ENCODE measurements at places on chromosomes 4 and X.

- DNase-seq, result no peak
Observed at GRCh38 chr4:81257816-81258215, 42.8 kb upstream of the PRKG2 start.

- peak; percentile 53 for DNase-seq
Observed at GRCh38 chrX:136779346-136779781, 1.4 kb downstream of the ARHGEF6 start.

DNA sequence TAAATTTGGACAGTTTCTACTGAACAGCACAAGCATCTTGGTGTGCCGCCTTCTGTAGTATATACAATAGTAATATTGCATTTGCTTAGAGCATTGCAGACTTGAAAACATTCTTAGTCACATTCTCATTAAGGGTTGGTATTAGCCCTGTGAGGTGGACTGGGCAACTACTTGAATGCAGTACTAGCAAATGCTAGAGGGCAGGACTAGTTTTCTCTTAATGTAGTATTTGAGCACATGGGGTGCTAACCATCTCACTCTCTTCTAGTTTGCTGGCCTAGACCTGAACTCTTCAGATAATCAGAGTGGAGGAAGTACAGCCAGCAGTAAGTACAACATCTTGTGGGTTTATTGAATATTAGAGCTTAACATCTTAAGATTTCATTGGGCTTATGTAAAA is 3.2 kb downstream of the DDX3X start:
- no peak for DNase-seq

- DNase-seq, result no peak
Observed at GRCh38 chr4:7415927-7416686, 18.6 kb downstream of the PSAPL1 start.

- DNase-seq, result no peak
Observed at GRCh38 chr4:8772499-8773123, 99.0 kb downstream of the HMX1 start.

GRCh38 chr4:71288875-71289274 is 49.9 kb upstream of the SLC4A4 start:
- DNase-seq, result no peak

GRCh38 chrX:155148724-155149537 is 67.3 kb upstream of the VBP1 start:
- peak; percentile 47 for DNase-seq

DNA sequence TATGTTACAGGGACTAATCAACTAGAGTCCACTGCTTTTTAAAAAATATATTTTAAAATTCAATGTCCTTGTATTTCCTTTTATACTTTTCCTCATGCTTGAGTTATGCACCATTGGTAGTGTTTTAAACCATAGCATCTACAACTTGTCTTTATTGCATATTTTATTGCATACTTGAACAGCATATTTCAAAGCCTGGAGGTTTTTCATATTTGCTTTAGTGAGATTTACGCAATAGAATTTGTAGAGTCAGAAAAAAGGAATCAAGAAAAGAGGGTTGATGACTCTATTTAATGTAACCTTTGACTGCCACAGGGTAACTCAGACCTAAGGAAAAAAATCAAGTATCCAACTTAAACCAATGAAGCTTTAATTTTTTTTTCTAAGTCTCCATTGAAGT is 1165.7 kb upstream of the IGFBP7 start:
- no peak for DNase-seq

GRCh38 chr4:80012291-80012690 is 60.7 kb downstream of the ANTXR2 start:
- DNase-seq, result no peak

GRCh38 chr4:39495446-39496213 is 31.6 kb downstream of the UGDH start:
- no peak for DNase-seq

DNA sequence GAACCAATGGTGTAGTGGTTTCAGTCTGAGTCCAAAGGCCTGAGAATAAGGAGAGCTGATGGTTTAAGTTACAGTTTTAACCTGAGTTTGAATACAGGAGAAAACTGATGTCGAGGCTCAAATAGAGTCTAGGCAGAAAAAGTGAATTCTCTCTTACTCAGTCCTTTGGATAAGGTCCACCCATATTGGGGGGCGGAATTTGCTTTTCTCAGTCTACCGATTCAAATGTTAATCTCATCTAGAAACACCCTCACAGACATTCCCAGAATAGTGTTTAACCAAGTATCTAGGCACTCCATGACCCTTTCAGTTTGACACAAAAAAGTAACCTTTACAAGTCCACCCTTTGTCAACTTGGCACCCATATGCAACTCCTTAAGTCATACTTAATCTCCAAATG is 216.0 kb downstream of the GRID2 start:
- no peak for DNase-seq

- no peak for DNase-seq
Observed at GRCh38 chrX:119661486-119661885, 31.5 kb downstream of the SEPTIN6 start.

- no peak for DNase-seq
Observed at GRCh38 chrX:29496636-29497180, 718.7 kb upstream of the MAGEB2 start.

DNA sequence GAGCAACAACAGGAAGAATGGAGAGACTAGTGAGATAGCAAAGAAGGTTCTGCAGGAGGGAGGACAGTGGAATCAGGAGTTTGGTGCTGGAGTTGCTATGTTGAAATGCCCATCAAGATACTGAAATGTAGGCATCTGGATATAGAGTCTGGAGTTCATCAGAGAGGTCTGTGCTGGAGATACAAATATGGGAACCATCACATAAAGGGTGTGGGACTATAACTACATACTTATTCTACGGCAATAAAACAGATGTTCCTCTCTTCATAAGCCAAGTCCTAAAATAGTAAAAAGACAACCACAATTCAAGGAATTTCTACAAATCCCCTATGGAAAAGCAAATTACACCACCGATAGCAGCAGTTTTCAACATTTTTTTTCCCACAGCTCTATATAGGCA is 1.6 kb downstream of the MED14 start:
- no peak for DNase-seq

GRCh38 chr4:20026456-20026855 is 225.2 kb upstream of the SLIT2 start:
- DNase-seq, result no peak

GRCh38 chr4:58451707-58452106 is 1341.5 kb upstream of the IGFBP7 start:
- DNase-seq, result no peak

DNA sequence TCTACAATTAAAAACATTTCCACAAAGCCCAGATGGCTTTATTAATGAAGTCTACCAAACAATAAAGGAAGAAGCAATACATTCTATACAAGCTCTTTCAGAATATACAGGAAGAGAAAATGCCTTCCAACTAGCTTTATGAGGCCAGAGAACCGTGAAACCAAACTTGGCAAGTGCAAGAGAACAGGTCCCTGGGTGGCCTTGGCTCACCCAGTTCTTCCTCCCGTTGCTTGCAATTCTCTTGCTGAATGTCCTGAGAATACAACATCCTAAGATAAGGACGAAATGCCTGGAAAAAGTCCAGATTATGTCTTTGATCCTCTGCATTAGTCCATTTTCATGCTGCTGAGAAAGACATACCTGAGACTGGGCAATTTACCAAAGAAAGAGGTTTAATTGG is 204.9 kb downstream of the MAD2L1 start:
- DNase-seq, result no peak

GRCh38 chr4:2721586-2721985 is 34.5 kb downstream of the TNIP2 start:
- no peak for DNase-seq

- DNase-seq, result no peak
Observed at GRCh38 chr4:67787311-67787710, 33.1 kb upstream of the GNRHR start.

- no peak for DNase-seq
Observed at GRCh38 chr4:628821-629635, 3.7 kb downstream of the PDE6B start.

DNA sequence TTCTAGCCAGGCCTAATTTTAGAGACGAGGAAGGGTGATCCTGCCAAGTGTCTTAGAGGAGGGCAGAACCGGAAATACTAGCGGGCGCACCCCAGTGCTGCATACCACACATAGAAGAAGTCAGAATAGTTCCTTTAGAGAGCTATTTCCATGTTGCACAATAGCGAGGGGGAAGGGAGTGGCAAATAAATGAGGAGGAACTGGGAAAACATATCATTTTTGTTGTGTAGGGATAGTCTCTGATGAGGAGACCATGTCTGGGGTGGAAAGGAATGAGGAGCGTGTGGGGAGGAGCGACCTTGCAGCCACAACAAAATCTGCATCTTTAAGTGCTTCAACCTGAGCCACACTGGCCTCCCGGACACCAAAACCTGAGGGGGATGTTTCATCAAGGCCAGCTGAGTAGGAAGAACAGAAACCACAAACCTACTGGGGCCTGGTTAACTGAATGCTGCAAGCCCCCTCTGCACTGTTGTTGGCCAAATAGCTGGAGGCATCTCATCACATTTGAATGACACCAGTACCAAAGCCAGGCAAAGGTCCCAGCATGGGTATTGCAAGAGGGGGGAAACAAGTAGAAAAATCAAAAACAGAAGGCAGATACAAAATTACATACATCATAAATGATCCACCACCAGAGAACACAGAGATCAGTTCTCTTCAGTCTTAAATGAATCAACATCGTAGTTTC is 26.7 kb upstream of the C1QTNF7 start:
- peak; percentile 60 for DNase-seq

- peak; percentile 62 for DNase-seq
Observed at GRCh38 chrX:54808109-54808604, 612 bp downstream of the MAGED2 start.

GRCh38 chrX:47190445-47191269 is 3.0 kb upstream of the UBA1 start:
- DNase-seq, result peak; percentile 91

DNA sequence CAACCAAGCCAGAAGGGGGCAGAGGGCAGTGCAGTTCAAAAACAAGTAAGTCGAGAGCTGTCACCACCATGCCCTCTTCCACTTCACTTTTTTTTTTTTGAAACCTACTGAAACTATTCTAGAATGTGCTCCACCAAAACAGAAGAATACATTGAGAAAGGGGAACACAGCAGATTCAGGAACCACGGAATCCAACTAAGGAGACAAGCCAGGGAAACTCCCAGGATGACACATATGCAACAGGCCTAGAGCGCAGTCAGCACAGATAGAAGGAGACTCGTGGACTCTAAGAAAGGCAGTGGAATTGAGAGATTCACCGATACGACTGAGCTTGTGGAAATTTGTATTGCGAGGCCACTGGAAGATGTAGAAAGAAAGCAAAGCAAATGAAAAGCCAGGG is 66.1 kb downstream of the PHKA2 start:
- no peak for DNase-seq

GRCh38 chrX:23811656-23812055 is 28.7 kb downstream of the SAT1 start:
- DNase-seq, result no peak

DNA sequence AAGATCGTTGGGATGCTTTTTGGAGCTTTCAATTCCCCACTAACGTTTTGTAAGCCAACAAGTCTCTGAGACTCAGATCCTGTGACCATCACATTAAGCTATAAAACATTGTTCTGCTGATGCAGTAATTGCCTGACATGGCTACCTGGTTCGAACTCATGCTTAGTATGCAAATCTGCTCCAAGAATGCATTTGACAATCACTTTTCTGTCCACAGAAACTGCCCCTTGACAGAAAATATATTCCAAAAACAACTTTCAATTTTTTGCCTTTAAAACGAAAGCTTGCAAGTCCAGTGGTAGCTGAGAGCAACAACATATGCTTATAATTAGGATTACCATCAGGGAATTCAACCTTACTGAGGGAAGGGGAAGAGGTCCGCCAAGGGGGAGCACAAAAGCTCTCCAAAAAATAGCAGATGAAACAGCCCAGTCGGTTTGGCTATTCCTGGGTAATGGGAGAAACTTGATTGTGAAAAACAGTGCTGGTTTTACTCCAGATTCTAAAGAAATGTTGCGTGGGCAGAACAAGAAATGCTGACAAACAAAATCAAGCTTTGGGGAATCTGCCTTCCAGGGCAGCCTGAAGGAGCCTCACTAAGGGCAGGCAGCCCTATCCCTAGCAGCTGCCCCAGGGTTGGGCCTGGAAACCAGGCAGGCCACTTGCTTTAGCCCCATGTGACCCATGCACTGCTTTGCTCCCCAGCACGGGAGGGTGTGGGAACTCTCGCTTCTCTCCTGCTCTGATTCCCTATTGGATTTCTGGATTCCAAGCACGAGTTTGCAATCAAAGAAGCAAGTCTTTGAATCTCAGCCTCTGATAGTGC is 160.7 kb upstream of the LDB2 start:
- DNase-seq, result no peak

- no peak for DNase-seq
Observed at GRCh38 chr4:68257719-68258118, 12.2 kb upstream of the TMPRSS11B start.

DNA sequence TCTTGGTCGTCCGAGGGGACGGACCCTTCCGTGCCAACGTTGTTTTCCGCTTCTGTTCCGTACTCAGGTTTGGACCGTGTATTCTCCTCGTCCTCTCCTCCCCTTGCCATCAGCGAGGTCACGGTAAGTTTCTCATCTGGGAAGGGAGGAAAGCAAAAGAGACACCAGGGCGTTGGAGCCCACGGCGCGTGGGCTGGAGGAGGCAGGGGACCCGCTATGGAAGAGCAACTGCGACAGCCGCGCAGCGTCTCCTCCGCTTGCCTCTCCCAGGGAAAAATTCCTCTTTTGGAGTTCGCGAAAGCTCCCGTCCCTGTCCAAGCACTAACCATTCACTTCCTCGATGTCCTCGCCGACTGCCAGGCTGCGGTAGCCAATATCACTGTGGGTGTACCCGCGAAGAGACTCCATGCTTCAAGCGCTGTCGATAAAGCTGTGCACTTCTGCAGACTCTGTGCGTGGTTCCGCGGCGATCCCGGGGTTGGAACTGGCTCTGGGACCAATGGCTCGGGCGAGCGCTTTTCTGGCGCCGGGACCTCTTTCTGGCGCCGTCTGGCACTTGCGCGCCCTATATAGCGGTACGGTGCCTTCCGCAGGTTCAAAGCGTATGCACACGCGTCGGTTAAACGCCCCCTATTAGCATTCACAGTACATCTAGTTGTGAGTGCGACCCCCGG is at the start of gene ESX1:
ESX1 (minus strand) TSS at position 492 of the 674 bp plus-strand sequence; CDS start at position 408, 84 bp downstream.
- DNase-seq, result no peak

DNA sequence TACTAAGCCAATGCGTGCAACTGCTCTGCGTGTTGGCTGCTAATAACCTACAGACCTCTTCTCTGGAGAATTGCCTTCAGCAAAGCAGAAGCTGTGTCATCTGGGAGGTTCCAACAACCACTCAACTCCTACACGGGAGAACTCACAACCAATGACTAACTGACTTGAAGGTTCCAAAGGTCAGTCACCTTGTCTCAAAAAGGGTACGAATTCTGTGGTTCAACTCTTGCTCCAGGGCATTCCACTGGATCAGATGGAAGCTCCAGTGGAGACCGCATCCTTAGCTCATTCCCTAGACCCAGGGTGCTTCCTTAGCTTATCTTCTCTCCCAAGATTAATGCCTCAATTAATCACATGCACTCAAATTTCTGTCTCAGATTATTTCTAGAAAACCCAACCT is 222.7 kb downstream of the CHIC2 start:
- no peak for DNase-seq

GRCh38 chr4:160836431-160836830 is 1327.4 kb downstream of the FSTL5 start:
- DNase-seq, result no peak

GRCh38 chr4:82780752-82781231 is 17.8 kb downstream of the SCD5 start:
- DNase-seq, result no peak
